ENCODE measurements at places on chromosomes 11 and 22.

GRCh38 chr11:110182886-110183285, 89.7 kb downstream of the ZC3H12C start:
- DNase-seq, result no peak

DNA sequence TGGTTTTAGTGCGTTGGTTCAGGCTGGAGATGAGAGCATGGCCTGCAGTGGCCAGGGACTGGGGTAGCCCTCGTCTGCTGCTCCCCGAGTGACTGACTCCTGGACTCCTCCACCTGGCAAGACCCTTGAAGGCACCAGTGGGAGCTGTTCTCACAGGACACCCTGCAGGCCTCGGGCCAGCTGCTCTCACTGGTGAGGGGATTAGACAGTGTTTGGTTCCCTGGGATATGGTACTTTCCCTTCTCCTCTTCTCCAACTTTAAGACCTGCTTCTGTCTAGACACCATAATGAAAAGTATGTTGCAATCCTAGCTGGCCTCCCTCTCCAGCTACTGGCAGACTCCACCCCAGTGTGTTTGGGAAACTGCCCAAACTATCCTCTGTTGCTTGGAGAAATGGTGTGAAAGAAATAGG, 168.8 kb upstream of the CADM1 start:
- no peak for DNase-seq

DNA sequence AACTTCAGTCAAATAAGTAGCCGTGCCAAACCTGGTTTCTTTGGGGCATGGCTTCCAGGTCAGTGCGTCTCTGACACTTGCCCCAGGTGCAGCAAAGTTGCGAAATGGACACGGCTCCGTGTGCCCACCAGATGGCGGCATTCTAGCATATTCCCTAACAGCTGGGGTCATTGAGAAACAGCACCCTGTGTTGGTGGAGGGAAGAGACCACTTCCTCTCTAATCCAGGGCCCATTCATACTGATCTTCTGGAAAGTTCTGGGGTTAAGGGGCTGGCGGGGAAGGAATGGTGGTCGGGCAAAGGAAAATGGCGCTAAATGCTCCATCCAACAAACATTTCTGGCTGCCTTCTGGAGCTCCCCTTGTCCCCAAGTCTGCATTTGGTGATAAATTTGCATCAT, 141.2 kb upstream of the TIMP3 start:
- peak; percentile 79 for DNase-seq

GRCh38 chr11:846496-847098, 3.9 kb downstream of the TSPAN4 start:
- DNase-seq, result no peak

DNA sequence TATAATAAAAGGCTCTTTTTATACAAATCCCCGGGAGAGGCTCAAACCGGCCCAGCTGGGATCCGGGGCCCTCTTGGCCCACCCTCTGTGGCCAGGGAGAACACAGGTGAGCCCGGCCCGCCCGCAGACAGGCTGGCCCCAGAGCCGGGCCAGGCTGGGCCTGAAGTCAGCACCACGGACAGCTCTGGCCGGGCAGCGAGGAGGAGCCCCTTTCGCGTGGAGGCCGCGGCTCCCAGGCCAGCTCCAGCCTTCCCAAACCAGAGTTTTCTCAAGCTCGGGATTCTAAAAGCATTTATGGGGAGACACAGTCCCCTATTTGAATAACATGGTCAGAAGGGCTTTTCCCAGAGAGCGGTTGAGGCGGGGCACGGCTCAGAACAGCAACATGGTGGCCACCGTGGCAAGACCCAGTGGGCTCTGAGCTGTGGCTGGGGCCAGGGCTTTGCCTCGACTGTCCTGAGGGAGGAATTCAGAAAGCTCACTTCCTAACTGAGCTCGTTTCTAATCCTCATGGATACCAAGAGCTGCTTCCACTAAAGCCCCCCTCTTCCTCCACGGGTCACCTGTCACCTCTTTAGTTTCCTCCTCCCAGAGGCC, 115.4 kb downstream of the BRD1 start:
- DNase-seq, result no peak

GRCh38 chr11:59273373-59273841, 60.7 kb upstream of the MPEG1 start:
- no peak for DNase-seq

DNA sequence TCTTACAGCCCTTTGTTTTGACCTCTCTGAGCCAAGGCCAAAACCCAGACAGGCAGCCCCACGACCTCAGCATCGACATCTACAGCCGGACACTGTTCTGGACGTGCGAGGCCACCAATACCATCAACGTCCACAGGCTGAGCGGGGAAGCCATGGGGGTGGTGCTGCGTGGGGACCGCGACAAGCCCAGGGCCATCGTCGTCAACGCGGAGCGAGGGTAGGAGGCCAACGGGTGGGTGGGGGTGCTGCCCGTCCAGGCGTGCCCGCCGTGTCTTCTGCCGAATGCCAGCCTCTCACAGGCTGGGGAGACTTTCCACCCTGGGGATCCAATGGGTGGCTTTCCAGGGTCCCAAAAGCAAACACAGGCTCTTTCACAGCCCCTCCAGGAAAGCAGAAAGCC, 37.1 kb upstream of the PPP6R3 start:
- no peak for DNase-seq

GRCh38 chr22:47187176-47187957, 424.9 kb downstream of the TBC1D22A start:
- DNase-seq, result no peak

- peak; percentile 97 for DNase-seq
Measured at GRCh38 chr11:59550842-59551658, 39.7 kb downstream of the OR4D9 start.

GRCh38 chr22:35312198-35313059, 12.7 kb downstream of the TOM1 start:
- DNase-seq, result no peak

DNA sequence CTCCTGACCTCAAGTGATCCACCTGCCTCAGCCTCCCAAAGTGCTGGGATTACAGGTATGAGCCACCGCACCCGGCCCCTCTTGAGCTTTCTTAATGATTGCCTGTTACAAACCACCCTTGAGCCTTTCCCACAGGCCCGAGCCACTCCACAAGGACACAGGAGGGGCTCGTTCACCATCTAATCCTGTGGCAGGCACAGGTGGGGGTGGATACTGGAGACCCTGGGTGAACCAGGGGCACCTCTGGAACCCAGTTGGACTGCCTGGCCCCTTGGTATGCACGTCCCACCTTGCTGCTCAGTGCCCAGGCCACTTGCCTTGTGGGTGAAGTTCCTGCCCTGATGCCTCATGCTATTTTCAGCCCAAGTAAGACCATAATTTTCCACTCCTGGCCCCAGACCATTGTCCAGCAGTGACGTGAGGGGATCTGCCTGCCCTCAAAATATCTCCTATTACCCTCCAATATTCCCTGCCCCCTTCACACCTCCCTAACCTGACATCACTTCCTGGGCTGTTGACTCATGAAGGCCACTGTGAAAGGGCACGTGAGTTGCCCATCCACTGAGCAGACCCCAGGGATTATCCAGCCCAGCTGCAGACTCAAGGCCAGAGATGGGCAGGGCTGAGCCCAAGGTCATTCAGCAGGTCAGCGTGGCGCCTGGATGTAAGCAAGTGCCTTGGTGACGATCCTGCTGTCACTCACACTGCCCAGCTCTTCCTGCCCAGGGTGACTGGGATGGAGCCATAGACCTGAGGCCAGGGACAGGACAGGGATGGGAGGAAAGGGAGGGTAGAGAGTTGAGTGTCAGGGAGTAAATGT, 19.6 kb downstream of the P2RY2 start:
- DNase-seq, result no peak

- no peak for DNase-seq
Measured at GRCh38 chr11:65973439-65974110, 12.0 kb downstream of the SART1 start.

DNA sequence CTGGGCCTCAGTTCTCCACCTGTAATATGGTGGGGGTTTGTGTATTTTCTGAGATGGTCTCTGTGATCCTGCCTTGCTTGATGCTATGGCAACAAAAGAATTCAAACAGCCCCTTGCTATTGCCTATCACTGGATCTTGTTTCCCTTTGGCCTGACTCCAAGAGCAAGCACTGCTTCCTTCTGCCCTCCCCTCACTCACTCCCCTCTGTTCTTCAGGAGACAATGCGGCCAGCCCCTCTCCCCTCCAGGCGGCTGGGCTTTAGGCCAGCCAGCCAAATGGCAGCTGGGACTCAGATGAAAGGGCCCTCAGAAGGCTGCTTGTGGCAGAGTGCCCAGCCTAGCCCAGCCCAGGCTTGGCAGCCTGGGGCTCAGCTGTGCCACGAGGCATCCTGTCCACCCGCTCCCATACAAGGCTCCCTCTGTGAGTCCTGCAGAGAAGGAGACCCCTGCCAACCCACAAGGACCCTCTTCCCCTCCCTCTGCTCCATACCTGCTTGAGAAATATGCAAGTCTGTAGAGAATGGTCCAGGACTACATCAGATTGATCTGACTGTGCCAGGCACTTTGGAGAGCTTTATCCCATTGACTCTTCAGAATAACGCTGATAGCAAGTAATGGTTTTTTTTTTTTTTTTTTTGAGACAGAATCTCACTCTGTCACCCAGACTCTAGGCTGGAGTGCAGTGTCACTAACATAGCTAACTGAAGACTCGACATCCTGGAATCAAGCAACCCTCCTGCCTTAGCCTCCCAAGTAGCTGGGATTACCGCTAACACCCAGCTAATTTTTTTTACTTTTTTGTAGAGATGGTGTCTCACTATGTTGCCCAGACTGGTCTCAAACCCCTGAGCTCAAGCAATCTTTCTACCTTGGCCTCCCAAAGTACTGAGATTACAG, 7.6 kb upstream of the KCTD14 start:
- peak; percentile 61 for DNase-seq

DNA sequence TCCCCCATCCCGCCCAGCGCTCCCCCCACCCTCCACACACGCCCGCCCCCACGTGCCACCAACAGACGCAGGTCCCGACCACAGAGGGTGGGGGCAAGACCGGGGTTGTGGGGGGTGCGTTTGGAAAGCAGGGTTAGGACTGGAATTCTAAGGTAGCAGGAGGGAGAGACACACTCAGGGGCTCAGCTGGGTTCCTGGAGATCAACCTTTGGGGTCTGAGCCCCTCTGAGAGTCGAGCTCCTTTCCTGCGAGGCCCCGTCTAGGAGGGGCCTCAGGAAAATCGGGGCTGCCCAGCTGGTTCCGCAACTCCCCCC, 429 bp downstream of the PGGHG start:
- DNase-seq, result no peak

- DNase-seq, result peak; percentile 70
Measured at GRCh38 chr11:85752890-85753581, 57.9 kb downstream of the SYTL2 start.

DNA sequence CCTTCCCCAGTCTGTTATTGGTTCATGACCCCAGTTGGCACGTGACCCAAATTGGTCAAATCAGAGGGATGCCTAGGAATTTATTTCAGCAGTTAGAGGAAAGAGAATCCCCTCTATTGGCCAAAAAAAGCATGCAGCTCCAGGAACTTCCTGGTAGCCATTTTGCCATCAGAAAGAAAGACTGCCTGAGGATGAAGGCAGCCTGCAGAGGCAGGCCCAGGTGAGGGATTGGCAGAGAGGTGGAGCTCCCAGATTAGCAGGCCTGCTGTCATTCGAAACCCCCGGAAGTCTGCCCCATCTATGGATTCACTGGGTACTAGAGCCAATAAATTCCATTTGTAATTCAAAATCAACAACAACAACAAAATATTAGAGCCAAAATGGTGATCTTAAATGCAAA, 207.6 kb downstream of the CWF19L2 start:
- DNase-seq, result no peak

DNA sequence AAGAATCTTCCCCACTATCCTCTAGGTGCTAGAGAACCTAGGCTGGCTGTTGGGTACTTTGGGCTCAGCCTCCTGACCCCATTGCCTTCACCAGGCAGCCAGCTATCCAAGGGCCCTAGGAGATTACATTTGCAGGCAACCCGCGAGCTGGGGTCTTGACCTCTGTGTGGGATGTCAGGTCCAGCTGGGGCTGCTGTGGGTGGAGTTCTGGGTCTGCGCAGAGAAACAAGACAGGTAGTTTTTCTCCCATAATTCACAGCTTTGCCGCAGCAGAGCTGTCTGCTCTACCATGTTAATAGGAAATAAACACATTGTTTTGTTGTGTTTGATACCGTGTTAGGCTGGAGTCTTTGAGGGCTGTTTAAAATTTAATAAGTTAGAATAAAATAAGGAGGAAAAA, 142.8 kb upstream of the PLET1 start:
- DNase-seq, result no peak

DNA sequence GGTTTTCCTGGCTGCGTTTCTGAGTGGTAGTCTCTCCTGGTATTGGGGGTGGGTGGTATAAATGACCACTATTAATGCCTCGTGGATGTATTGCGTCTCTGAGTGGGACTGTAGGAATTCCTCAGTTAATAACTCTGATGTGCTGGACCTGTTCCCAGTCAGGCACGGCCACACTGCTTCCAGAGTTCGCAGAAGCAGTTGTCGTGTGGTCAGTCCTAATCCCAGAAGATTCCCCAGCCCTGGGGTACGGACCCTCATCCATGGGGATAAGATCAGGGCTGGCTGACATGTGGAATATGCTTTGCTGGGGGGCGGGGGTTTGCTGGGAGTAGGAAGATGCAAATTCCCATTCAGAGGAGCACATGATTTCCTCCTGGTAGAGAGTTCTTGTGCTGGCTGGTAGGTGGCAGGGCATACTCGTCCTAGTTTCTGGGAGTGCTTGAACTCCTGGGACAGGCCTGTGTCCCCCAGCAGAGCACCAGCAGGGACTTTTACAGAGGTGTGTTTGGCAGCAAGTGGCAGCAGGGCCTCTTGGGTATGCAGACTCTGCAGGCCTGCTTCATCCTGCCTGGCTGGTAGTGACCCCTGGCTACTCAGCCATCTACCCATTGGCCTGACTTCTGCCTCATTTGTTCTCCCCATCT, 157.4 kb downstream of the NAV2 start:
- no peak for DNase-seq

DNA sequence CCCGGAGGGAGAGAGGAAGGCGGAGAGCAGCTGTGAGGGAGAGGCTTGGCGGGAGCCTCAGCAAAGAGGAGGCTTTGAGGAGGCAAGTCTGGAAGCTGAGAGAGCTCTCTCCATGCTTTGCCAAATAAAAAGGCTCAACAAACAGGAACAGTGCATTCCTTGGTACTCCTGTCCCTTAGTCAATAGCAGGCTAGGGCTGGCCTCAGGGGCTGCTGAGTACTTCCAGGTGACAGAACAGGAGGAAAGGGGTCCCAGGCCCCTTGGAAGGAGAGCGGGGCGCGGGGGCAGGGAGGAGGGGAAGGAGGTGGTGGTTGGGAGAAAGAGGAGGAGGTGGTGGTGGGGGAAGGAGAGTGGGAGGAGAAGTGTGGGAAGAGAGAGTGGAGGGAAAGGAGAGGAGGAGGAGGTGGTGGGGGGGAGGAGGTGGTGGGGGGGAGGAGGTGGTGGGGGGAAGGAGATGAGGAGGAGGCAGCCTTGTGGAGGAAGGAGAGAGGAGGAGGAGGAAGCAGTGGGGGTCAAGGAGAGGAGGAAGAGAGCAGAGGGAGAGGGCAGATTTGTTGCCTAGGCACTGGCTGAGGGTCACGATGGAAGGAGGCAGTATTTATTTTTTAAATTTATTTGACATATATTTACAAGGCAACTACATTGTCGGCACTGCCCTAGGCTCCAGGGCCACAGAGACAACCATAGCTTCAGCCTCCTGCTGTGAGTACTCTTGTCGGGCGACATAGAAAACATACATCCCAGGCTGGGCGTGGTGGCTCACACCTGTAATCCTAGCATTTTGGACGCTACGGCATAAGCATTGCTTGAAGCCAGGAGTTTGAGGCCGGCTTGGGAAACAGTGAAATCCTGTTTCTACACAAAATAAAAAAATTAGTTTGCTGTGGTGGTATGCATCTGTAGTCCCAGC, 74.2 kb upstream of the ZBED5 start:
- DNase-seq, result no peak
